ENCODE measurements at places on chromosomes 7 and 10. TPM values are rescaled to one million over a fixed set of nuclear protein-coding genes. Genes with fewer than 3 reads are reported as not detected.

DNA sequence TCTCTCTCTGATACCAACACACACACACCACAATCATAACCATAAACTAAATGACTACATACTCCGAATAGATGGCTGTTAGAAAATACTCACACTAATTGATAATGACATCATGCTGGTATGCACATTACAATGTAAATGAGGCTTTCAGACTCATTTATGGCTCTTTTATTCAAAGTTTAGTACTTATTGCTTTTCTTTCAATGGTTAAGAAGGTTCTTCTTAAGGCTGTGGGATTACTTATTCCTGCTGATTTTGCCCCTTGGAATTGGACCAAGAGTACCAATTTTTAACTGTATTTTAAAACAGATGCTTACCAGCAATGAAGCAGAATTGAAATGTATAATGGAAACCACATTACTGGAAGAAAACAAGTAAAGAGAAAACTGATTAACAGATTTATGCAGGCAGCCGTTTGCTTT, 20.6 kb upstream of the CABCOCO1 start:
- DNase-seq: no peak

GRCh38 chr10:30728766-30729165, 99.2 kb upstream of the LYZL2 start:
- no peak for DNase-seq

DNA sequence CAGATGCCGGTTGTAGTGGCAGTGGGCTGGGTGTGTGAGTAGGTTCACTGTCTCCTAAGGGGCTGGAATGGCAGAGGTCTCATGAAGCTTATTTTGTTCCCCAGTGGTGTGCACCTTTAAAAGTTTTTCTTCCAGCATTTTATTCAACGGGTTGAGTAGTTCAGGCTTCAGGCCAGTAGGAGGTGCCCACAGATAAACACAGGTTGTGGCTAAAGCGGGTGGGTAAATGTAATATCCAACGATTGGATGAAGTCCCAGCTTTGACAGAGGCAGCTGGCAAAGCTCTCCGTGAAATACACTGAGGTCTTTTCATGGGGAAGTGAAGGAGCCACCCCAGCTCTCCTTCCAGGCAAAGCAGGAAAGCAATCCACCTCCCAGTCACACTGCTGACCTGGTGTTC, 339.8 kb upstream of the LRRTM3 start:
- no peak for DNase-seq

- DNase-seq: peak; percentile 86
These were observed 14.0 kb downstream of the FAM241B start for GRCh38 chr10:69643779-69644657.

DNA sequence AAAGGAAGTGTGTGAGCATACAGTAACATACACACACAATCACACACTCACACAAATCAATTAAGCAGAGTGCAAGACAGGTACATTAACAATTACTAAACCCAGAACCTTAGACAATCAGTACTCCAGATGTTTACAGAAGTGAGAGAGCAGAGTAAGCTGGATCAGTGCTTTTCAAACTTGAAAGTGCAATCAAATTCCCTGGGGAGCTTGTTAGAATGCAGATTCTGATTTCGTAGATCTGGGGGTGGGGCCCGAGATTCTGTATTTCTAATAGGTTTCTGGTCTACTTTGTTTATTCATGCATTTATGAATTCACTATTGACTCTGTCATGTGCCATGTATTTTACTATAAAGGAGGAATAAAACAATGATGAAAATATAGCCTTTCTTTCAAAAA, 179.6 kb upstream of the PHYHIPL start:
- DNase-seq: no peak

DNA sequence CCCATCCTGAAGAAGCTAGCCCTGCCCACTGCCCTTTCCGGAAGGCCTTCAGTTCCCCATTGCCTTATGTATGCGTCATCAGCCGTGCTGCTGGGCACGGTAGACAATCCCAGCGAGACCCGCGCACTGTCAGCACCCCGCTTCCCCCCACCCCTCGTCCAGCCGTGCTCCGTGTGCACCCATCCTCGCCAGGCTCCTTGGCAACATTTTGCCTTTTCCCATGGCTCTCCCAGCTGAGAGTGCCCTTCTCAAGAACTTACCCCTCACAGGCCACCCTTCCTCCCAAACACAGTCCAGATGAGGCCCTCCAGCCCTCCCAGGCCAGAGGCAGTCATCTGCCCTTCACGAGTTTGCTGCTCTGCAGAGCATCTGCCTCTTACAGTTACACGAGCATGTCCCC, 633.8 kb upstream of the FOXK1 start:
- no peak for DNase-seq

DNA sequence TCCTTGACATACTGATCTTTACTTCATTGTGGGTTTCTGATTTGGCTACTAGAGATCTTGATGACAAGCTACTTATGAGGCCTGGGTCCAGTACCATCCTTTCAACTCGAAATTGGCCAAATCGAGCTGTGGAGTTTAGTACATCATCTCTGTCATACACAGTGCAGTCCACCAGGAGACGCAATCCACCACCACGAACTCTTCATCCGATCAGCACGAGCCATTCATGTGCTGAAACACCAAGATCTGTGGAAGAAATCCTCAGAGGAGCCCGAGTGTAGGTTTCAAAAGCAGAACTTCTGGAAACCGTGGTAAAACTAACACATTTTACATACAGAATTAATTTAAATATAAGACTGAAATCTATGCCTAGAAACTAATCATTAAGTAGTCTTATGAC, 14.2 kb downstream of the DNAJC9 start:
- DNase-seq: no peak

GRCh38 chr10:23404461-23404980, 34.4 kb upstream of the OTUD1 start:
- DNase-seq: no peak

Gene DKK1
- 2.0 TPM for total RNA-seq

Gene FXYD4
- not detected for total RNA-seq

Gene CAMK2B
- total RNA-seq: 33.6 TPM

Gene CALML5
- total RNA-seq: not detected

Gene HSPA12A
- 63.1 TPM for total RNA-seq
